ENCODE measurements at places on chromosomes 2 and 18.

- no peak for DNase-seq
Measured at GRCh38 chr2:202098291-202098690, 25.2 kb downstream of the KIAA2012 start.

DNA sequence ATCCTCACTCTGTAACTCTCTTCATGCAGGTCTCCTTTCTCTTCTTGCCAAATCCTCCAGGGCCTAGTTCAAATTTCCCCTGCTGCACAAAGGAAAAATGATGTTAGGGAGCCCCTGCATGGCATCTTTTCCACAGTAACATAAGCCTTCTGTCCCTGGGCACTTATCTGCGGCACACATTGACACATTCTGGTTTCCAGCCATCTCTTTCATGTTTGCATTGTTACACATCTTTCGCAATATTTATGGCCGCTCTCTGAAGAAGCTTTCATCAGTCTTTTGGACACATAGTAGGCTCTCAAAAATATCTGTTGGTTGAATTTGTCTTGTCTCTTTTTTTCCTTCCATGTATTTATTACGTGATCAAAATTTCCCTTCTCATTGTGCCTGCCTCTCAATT lies 1806.1 kb upstream of the PIK3C3 start:
- no peak for DNase-seq

DNA sequence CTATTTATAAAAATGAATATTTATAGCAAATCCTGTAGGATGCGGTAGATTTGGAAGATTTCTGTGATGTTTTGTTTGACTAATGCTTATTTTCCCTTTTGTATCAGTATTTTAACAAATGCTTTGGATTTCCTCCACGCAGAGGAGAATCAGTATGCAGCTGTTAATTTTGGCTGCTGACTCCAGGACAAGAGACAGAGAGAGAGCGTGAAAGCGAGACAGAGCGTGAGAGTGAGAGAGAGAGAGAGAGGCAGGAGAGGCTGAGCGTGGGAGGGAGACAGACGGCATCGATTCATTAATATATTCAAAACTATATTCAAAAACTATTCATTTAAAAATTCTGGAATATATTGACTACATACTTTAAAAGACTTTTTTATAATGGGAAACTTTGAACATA lies 62.5 kb downstream of the RRM2 start:
- no peak for DNase-seq

GRCh38 chr2:157789933-157790511 lies 86.1 kb downstream of the ACVR1 start:
- no peak for DNase-seq

- no peak for DNase-seq
Measured at GRCh38 chr18:11368020-11368419, 218.7 kb upstream of the PIEZO2 start.

DNA sequence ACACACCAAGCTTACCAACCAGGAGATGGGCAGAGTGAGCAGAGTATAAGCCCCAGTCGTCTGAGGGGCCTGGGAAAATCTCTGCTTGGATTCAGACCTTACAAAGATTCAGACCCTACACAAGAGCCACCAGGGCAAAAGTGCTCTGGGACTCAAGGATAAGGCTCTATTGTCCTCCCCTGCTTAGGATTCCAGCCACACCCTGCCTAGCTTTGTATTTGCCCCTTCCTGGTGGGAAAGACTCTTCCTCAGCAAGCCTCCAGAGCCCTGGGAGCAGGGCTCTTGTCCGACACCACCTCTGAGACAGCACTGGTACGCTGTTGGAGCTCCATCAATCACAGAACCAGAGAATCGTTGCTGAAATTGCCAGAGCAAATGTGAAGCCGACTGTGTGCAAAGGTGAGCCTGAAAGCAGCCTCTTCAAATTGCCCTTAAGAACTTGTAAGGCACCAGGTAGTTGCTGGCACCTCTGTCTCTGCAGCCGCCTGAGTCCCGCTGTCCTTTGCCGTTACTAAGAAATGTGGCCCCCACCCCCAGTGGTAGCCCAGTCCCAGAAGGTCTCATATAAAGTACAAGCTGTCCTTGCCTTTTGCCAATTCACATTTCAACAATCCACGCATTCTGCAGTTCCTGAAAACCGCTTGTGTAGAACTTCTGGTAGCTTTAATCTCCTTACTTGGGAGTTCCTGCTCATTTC lies 148.7 kb downstream of the CTIF start:
- no peak for DNase-seq

GRCh38 chr2:219168932-219169331 lies 897 bp downstream of the SLC23A3 start:
- DNase-seq, result no peak

GRCh38 chr18:74242438-74243096 lies 49.2 kb downstream of the CYB5A start:
- DNase-seq, result no peak

- DNase-seq, result no peak
Measured at GRCh38 chr2:102253753-102254150, 57.6 kb upstream of the IL1RL1 start.

- no peak for DNase-seq
Measured at GRCh38 chr18:74453016-74453566, 4.0 kb downstream of the DIPK1C start.

DNA sequence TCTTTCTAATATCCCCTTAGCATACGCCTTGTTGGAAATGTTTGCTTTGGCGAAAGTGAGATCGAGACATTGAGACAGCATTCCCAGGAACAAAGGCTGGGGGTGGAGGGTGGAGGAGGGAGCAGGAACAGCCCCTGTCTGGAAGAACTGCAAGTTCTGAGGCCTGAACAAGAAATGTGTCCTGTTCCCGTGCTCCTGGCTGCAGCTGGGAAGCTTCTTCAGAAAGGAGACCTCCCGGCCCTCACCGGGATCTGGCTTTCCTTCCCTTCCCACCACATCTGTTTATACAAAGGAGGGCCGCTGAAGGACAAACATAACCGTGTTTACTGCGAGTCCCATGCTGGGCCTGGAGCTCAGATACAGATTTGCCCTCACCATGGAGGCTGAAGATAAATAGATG lies 35.9 kb downstream of the AFF3 start:
- no peak for DNase-seq

DNA sequence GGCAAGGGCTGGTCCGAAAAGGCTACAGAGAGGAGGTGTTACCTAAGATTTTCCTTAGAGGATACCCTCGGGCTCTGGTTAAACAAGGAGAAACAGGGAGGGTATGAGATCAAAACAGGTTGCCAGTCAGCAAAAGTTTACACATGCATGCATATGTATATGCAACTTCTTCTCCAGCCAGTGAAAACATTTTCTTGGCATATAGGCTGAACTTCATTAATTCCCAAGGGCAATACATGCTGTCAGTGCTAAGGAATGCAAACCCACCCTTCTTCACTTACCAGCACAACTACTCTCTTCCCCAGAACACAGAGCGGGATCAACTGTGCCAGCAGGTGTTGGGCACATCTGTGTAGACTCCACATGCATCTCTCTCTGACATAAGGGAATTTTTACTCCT lies 176.0 kb downstream of the GFPT1 start:
- DNase-seq, result no peak

DNA sequence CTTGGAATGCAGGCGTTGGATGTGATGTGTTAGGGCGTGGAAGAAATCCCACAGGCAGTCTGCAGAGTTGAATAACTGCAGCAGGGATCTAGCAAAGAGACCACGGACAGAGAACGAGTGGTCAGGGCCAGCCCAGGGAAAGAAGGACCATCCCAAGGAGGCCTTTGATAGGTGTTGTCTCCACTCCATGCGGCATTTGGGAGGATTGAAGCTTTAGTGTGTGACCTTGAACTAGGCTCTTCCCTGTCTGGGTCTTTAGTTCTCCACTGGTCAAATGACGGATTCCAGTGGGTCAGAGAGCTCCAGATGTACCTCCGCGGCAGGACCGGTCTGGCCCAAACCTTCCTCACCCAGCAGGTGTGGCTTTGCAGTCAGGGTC lies 18.4 kb downstream of the GREB1 start:
- DNase-seq, result no peak

GRCh38 chr18:70649683-70650082 lies 360.8 kb downstream of the SOCS6 start:
- no peak for DNase-seq

DNA sequence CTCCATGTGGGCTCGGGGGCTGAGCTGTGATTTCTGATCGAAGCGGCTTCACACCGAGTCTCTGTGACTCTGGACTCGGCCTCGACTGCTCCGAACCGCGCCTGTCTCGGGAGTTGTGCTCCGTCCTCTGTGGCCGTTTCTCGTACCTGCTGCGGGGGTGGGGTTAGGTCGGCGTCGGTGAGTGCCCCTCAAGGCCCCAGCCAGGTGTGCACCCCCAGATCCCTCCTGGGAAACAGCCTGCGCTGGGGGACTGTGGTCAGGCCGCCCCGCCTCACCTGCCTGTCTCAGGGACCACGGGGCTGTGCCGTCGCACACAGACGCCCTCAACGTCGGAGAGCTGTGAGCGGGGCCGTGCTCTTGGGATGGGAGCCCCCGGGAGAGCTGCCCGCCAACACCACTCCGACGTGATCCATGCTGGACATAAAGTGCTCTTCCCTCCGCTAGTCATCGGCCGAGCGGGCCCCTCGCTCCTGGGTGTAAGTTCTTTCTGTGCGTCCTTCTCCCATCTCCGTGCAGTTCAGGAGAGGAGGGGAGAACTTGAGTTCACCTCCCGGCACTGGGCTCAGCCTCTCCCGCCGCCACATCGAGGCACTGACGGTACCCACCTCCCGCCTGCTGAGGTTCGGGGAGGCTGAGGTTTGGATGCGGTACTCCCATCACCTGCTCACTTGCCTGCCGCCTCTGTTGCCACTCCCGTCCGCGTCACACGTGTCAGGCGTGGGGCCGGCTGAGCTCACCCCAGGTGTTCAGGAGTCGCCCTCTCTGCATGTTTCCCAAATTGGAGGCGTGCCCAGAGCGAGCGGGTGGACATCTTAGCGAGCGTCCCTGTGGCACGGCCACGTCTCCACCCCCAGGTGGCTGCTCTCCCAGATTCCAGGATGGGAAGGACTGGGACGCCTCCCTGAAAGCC lies 55.7 kb downstream of the CTDP1 start:
- no peak for DNase-seq

GRCh38 chr2:26458365-26459042 lies 19.4 kb downstream of the OTOF start:
- DNase-seq, result no peak

- no peak for DNase-seq
Measured at GRCh38 chr2:174334278-174334715, 457 bp upstream of the SP9 start.

GRCh38 chr2:73899801-73900336 lies 7.1 kb downstream of the ACTG2 start:
- DNase-seq, result no peak

- no peak for DNase-seq
Measured at GRCh38 chr18:34976534-34976898, 64.7 kb upstream of the MAPRE2 start.

DNA sequence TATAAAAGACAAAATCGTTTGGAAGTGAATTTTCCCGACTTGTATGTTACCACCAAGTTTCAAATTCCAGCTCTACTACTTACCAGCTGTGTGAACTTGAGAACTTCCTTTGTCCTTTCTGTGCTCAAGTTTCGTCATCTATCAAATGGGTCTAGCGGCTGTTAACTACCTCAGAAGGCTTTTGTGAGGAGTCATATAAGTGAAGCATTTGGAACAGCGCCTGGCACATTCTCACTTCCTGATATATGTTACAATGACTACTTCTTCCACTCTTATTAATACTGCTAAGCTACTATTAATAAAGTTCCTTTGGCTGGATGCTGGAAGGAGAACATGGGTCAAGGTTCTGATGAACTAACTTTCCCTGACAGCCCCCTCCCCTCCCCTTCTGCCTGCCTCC lies 104.5 kb downstream of the MEIS1 start:
- no peak for DNase-seq

DNA sequence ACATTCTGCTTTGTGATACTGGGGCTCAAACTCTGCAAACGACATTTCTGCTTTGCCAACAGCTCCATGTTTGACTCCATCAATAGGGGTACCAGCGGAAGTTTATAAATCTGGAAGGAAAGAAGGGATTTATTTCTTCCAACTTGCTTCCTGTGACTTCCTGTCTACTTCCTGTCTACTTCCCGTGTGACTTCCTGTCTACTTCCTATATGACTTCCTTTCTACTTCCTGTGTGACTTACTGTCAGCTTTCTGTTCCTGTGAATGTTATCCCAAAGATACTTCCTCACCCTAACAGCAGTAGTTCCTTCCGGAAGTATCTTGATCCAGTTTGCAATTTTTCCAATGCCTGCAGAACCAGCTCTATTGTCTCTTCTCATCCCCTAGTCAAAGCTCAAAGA lies 52.0 kb upstream of the MBOAT2 start:
- DNase-seq, result no peak

All from activated effector memory CD4-positive, alpha-beta T cell treated with Interleukin-2 at 50 U/mL for 16 hours (primary cell).